ENCODE measurements at places on chromosomes 1 and 21. TPM values are rescaled to one million over a fixed set of nuclear protein-coding genes. Genes with fewer than 3 reads are reported as not detected.

DNA sequence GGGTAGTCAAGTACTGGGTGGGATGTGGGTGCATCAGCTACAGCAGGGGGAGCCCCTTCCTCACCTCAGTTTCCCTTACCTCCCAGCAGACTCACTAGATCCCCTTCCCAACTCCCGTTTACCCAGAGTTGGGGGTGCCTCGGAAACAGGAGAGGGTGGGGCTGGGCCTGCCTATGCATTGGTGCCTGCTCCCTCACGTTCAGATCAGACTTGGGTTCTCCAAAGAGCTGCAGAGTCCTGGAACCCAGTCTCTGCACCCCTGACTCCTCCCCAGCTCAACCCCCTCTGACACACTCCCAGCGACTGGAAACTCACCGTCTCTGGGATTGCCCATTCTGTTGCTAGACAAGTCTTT is 6.0 kb downstream of the FOXO6 start:
- DNase-seq: no peak

- no peak for DNase-seq
Observed at GRCh38 chr21:31684918-31685317, 25.4 kb downstream of the SOD1 start.

- DNase-seq: peak; percentile 47
Observed at GRCh38 chr1:32742199-32742947, 39.8 kb upstream of the SYNC start.

DNA sequence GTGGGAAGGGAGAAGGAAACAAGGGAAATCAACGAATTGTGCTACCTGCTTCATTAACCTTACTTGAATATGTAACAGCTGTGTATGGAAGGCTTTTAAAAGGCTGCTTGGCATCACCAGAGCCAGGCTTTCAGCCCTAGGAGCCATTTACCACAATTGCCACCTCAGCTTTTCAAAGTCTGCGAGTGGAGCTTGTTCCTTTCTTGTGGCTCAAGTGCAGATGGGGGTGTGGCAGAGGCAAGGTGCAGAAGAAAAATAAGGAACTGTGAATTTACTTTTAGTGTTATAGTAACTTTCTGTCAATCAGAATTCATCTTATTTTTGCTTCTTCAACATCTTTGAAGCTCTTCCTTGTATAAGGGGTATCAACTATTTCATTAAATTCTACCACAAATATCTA is 17.6 kb downstream of the CLCA2 start:
- no peak for DNase-seq

DNA sequence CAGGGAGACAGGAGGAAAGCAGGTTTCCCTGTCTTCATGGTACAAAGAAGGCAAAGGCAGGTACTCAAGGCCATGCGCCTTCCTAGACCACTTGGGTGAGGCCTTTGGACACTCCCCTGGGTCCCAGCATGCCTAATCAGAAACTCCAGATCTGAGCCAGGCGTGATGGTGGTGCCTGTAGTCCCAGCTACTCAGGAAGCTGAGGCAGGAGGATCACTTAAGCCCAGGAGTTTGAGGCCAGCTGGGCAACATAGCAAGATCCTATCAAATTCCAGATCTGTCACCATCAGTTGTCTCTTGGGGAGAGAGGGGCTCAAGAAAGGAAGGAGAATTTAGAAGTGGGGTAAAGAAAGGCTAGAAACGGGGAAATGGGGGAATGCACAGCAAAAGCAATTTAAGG is 96.3 kb upstream of the SLC25A33 start:
- DNase-seq: no peak

DNA sequence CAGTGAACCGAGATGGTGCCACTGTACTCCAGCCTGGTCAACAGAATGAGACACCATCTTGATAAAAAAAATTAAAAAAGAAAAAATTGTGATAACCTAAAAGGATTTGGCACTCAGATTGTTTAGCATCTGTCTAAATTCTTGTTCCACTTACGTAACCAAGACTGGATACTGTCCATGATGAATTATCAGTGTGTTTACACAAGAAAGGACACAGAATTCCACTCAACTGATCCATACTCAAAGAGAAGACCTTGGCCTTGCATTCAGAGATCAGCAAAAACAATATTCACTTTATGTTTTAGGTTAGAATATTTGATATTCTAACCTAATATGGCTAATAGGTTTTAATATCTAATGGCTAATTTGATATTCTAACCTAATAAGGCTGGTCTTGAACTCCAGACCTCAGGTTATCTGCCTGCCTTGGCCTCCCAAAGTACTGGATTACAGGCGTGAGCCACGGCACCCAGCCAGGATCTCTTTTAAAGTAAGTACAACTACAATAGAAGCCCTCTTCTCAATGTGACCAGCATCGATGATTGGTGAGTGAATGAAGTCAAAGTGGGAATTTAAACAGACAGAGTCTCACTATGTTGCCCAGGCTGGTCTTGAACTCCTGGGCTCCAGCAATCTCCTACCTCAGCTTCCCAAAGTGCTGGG is 43.1 kb upstream of the COX20 start:
- DNase-seq: no peak

- DNase-seq: no peak
Observed at GRCh38 chr1:212366901-212367300, 47.8 kb downstream of the PACC1 start.

DNA sequence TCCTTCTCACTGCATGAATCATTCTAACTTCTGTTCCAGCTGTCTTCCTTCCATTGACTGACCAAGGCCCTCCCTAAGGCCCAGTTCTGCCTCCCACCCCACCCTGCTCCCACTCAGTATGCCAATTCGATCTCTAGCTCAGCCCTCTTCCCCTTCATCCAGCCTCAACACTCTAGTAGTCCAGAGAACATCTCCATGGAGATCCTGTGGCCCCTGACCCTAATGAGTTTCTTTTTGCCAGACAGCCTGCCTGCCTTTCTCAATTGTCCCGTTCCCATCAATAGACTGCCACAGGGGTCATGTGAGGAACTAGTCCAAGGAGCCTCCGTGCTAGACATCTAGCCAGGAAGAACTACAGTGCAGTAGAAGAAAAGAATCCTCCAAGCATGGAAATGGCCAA is 26.4 kb downstream of the RRAGC start:
- no peak for DNase-seq

DNA sequence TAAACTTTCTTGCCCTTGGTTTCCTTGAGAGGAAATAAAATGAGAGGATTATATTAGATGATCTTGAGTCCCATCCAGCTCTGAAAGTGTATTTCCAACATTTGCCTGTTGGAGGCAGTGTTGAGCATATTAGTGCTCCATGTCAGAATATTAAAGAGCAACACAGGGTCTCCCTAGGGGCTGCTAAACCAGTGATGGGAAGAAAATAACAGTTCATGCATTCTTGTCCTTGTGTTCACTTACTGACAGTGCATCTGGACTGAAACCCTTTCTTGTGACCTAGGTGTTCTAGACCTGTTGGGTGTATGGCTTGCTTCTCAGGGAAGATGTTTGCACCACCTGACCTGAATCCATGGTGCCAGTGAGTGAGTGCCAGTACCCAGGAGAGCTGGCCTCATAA is 124.7 kb upstream of the KIAA0040 start:
- DNase-seq: no peak

DNA sequence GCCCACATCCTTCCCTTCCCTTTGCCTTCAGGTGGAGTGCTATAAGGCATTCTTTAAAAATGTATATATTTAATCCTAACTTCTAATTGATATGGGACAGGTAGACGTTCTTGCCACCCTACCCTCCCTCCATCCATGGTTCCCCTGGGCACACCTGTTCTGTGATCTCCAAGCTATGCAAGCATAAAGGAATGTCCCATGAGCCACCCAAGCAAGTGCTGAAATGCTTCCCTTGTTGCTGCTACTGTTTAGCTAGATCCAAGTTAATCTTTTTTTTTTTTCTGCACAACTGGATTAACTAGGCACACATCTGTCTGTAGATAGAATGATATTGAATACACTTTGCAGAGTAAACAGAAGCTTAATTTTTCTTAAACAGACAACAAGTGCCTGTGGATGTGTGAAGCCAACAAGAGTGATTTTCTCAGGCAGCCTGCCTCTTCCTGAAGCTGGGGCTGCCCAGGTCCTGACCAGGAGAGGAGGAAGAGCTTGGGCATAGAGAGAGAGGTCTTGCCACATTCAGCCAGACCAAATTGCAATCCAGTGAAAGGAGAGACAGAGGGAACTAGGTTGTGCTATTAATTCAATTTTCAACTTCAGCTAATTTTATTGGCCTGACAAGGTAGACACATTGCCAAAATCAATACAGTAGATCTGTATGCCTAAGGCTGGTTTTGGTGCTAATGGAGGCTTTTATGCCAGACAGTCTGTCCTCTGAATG is 28.2 kb upstream of the ATP1B1 start:
- DNase-seq: no peak

GRCh38 chr1:200150721-200151120 is 123.2 kb downstream of the NR5A2 start:
- DNase-seq: no peak

DNA sequence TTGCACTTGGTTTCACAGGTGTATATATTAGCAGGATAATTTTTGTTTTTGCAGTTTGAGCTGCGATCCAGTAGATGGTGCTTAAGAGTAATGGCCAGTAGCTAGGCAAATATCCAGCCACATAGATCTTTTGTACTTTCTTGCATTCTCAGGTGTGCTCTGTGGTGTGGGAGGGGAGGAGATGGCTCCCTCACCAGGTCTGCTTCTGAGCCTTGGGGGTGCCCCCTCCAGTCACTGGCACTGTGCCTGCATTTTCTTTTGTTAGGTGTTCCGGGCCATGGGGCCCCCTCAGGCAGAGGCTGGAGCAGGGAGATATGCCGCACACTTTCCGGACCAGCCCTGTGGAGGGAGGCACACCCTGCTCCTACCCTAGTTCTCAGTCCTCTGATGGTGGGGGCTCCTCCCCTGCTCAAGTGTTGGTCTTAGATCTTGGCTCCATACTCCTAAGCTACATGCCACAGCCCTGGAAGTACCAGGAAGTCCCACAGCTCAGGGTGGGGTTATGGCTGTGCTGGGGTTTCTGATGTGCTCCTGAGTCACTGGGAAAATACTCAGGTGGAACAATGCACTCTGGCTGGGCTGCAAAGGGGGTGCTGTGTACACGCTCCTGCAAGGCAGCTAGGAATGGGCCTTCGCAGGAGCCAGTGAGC is 197.6 kb upstream of the DMRTA2 start:
- no peak for DNase-seq

GRCh38 chr1:99535470-99536164 is 110.3 kb upstream of the PALMD start:
- peak; percentile 11 for DNase-seq

DNA sequence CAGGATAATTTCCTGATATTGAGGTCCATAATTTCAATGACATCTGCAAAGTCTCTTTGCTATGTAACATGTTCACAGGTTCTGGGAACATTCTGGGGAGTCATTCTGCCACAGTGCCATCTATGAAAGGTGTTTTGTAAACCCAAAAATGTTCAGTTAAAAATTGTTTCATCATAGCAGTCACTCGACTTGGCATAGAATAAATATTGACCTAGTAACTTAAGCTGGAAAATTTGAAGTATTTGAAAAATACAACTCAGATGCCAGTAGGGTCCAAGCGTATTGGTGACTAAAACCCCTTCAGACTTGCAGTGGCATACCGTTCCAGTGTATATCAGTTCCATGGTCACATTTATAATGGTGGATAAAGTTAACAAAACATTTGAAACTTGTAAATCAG is 6.8 kb downstream of the DESI2 start:
- no peak for DNase-seq

- DNase-seq: peak; percentile 29
Observed at GRCh38 chr1:165143437-165144065, 213.0 kb downstream of the LMX1A start.

- DNase-seq: no peak
Observed at GRCh38 chr1:158675563-158676323, 10.8 kb downstream of the SPTA1 start.

DNA sequence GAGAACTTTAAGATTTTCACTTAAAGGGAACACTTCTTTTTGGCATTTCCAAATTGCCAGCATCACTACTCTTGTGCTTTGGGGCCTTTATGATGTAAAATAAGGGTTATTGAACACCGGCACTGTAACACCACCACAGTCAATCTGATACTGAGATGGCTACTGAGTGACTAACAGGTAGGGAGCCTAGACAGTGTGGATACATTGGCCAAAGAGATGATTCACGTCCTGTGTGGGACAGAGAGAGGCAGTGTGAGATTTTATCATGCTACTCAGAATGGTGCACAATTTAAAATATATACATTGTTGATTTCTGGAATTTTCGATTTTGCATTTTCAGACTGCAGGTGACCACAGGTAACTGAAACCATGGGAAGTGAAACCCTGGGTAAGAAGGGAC is 261.6 kb downstream of the SPATA17 start:
- DNase-seq: no peak

GRCh38 chr21:32812035-32812434 is 40.5 kb upstream of the PAXBP1 start:
- no peak for DNase-seq

DNA sequence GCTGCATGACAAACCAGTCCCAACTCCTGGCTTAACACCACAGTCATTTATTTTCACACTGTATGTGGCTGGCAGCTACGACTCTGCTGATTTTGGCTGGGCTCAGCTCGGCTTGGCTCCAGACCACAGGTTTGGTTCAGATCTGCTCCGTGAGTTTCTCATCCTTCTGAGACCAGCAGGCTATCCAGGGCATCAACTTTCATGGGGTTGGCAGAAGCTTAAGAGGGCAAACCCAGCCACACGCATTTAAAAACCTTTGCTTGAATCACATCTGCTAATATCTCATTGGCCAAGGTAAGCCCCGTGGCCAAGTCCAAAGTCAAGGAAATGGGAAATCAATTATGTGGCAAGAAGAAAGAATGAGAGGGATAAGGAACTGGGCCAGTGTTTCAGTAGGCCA is 574.2 kb downstream of the MATN1 start:
- no peak for DNase-seq

GRCh38 chr1:187033693-187034390 is 205.1 kb downstream of the PLA2G4A start:
- DNase-seq: no peak

DNA sequence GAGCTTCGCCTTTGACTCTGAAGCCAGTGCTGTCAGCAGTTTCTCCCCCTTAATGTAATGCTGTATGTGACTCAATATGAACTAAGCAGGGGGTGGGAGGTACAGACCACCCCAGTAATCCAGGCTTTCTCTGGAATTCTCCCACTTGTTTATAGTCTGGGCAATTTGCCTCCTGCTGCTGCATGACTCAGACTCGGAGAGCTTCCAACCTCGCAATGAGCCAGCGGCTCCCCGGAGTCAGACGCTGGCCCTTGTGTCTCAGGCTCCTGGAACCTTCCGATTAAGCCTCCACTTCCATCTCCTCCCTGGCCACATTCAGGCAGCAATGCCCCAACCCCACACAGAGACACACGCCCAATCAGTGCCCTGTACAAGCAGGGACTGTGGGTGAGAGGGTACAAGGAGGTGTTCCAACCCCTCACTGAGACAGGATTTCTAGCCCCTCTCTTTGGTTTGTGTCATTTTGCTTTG is 471.7 kb upstream of the VAMP3 start:
- peak; percentile 78 for DNase-seq

- no peak for DNase-seq
Observed at GRCh38 chr1:36109041-36109679, 15.9 kb downstream of the COL8A2 start.

LRRC38 gene
- 9.7 TPM for polyA plus RNA-seq

PADI1 gene
- 0.08 TPM for polyA plus RNA-seq

ZNF644 gene
- polyA plus RNA-seq: 16.1 TPM

GJA5 gene
- polyA plus RNA-seq: 11.6 TPM

EDEM3 gene
- polyA plus RNA-seq: 7.7 TPM

SLC1A7 gene
- 0.16 TPM for polyA plus RNA-seq

HENMT1 gene
- polyA plus RNA-seq: 4.9 TPM

Data from adrenal gland (tissue), 19 donors.